ENCODE measurements at places on chromosomes 12 and 14. TPM values are rescaled to one million over a fixed set of nuclear protein-coding genes. Genes with fewer than 3 reads are reported as not detected.

SOCS4 gene
- 8.4 TPM for polyA plus RNA-seq

DNA sequence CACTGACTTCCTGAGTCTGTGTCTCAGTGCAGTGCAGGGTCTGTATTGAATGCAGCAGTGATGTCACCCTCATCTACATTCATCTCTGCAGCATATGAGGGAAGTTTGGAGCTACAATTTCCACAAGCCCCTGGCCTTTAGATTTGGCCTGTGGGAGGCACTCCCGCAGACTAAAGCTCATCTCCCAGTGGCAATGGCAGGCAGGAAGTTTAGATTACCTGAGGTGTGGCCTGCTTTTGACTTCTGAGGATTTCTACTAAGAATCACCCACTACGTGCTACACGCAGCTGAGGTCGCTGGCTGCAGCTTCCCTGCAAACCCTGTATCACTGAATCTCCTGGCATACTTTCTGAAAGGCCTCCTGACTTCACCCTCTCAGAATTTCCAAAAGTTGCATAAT, 202.2 kb upstream of the PRKD1 start:
- DNase-seq, result peak; percentile 10

LHX5 gene
- not detected for polyA plus RNA-seq

NKX2-1 gene
- polyA plus RNA-seq, result not detected

GRCh38 chr12:57890191-57891115, 43.9 kb upstream of the CTDSP2 start:
- DNase-seq, result no peak

CLEC14A gene
- 0.49 TPM for polyA plus RNA-seq

DNA sequence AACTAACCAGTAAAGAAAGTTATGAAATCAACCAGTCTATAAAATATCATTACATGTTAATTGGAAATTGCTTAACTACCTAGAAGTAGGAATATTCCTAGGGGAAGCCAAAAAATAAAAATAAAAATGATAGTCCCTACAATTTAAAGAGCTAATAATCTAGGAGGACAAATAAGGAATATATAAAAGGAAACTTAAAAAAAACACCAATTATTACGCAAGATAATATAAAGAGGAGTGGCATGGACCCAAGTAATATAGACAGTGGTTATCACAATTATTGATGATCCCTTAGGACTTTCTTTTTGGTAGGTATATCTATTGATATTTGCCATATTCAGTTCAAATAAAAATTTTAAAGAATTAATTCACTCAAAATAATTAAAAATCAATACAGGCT, 498.7 kb downstream of the SOX5 start:
- DNase-seq, result no peak

ACRBP gene
- polyA plus RNA-seq, result 7.0 TPM

DNA sequence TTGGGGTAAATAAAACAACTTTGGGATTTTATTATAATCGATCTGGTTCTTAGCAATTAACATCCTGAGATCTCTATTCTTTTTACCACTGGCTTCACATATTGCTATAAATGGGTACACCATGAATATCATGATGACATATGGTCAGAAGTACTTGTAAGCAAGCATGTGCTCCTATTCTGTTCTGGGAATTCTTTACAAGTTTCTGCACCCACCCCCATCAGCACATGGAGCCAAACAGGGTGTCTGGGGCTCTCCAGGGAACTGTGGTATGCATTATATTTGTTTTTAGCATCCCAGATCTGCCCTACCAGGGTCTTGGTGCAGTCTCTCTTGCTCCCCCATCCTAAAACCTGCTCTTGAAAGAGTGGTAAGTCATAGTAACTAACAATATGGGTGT, 31.3 kb downstream of the DMAC2L start:
- no peak for DNase-seq

DNA sequence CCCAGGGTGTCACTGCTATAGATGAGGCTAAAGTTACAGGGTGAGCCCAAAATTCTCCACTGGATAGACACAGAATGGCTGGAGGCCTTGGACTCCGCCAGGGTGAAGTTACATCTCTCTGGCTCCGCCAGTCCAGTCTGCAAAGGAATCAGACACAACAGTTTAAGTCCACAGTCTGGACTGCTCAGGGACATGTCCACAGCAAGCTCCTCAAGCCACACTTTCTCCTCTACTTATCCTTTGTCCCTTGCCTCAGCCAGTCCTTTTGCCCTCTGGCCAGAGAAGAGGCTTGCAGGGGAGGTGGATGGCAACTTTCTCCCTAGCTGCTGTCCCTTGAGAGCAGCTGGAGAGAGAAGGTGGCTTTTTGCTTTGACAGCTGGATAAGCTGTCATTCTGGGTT, 28.0 kb downstream of the PTPRB start:
- DNase-seq, result peak; percentile 7

GUCY2C gene
- 0.07 TPM for polyA plus RNA-seq

DNA sequence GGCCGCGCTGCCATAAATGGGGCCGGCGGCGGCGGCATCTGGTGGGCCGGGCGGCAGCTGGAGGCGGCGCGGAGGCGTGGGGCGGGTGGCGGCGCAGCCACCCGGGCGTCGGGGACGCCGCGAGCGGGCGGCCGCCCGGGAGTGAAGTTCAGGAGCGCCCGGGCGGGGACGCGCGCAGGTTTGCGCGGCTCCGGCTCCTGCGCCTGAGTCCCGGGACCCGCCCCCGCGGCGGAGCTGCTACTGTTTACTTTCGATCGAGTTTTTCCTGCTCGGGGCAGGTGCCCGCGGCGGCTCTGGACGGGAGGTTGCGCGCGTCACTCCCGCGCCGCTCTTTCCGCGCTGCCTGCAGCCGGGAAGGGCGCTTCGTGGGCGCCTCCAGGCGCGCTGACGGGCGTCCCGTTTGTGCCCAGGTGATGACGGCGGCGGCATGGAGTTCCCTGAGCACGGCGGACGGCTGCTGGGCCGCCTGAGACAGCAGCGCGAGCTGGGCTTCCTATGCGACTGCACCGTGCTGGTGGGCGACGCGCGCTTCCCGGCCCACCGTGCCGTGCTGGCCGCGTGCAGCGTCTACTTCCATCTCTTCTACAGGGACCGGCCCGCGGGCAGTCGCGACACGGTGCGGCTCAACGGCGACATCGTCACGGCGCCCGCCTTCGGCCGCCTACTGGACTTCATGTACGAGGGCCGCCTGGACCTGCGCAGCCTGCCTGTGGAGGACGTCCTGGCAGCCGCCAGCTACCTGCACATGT, at the start of gene ZBTB42:
TSS of gene ZBTB42 (plus strand) at position 331 of the 749 bp plus-strand sequence. CDS start at position 428, 97 bp downstream.
- DNase-seq, result peak; percentile 54

GRCh38 chr12:80553316-80553715, 109.3 kb downstream of the PTPRQ start:
- DNase-seq, result no peak

CHGA gene
- 0.31 TPM for polyA plus RNA-seq

DNA sequence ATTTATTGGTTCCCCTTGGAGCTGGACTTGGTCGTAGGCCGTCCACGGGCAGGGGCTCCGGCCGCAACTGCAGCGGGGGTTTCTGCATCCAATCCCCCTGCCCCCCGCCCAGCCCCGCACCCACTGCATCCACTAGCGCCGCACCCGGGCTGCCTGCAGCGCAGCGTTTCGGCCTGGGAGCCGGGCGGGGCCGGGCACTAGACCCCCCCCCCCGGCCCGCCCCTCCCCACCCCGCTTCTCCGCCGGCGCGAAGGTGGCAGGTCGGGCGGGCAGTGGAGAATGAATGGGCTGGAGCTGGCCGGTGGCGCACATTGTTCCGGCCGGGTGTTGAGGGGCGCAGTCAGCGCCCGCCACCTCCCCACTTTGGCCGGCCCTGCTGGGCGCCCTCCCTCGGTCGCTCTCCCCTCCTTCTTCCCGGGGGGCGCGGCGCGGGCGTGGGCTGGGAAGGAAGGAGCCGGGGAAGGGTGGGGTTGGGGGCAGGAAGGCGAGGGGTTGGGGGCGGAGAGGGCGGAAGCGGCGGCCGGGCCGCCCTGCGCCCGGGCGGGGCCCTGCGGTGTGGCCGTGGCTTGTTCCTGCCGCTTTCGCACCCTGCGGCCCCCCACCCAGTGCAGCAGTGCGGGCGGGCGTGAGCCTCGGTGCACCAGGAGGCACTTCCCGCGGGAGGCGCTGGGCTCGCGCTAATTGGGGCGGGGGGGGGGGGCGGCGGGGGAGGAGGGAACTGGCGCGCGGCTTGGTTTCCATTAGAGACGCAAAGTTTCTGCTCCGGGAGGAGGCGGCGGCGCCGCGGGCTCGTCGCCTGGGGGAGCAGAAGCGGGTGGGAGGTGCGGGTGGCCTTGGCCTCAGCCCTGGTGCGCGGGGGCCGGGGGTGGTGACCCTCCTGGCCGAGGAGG, 841 bp downstream of the CALM1 start:
- DNase-seq, result peak; percentile 45

- DNase-seq, result no peak
Measured at GRCh38 chr14:98210045-98210672, 1061.8 kb downstream of the BCL11B start.

GRCh38 chr12:67664171-67664570, 15.6 kb downstream of the DYRK2 start:
- DNase-seq, result no peak

DNA sequence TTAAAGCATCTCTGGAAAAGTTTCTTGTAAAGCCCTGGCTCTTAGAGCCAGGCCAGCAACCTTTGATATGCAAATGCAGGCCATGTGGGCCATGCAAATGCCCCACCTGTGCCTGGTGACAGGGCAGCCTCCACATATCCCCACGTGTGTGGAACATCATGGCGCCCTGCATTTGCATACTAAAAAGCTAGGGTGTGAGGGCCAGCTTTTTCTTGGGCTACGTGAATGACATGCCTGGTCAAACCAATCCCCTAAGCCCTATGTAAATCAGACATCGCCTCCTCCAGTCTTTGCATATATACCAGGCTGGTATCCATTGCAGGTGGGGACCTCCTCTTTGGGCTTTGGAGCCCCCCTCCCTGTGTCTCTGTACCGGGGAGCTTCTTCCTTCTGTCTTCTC, 6.4 kb downstream of the CSRP2 start:
- no peak for DNase-seq

AKAP3 gene
- 5.0 TPM for polyA plus RNA-seq

DNA sequence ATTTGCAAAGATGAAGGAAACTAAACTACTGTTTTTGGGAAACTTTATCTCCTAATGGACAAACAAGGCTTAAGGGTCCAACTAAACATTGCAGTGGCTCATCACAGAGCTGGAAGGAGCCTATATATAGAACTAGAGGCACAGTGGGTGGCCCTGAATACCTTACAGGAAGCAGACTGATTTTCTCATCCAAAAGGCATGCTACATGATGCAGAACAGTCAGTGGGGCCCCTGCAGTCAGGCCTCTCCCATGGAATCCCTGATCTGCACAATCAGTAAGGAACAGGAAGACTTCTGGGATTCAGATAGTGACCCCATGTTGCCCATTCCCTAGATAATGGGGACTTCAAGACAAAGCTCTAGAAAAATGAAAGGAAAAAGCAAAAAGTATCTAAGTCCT, 1.9 kb upstream of the LLPH start:
- DNase-seq, result peak; percentile 77

GRCh38 chr12:19107750-19108149, 21.8 kb upstream of the PLEKHA5 start:
- DNase-seq, result no peak

DNA sequence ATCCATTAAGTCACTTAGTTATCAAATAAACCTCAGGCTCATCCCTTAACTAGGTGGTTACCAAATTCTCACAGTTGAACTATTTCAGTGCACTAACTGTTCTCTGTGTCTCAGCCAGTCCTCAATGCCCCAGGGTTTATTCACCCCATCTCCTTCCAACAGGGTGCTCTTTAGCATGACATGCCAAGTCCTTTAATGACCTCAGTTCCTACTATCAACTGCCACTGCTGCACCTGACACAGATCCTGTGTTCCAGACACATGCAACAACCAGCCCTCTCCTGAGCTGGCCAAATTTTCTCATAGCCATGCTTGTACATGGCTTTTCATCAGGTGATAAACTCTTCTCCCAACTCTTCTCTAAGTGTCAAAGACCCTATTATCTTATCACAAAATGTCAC, 80.0 kb downstream of the ATXN2 start:
- no peak for DNase-seq

HOXC11 gene
- not detected for polyA plus RNA-seq

GRCh38 chr14:64951724-64952123, 9.2 kb upstream of the GPX2 start:
- DNase-seq, result no peak

DNA sequence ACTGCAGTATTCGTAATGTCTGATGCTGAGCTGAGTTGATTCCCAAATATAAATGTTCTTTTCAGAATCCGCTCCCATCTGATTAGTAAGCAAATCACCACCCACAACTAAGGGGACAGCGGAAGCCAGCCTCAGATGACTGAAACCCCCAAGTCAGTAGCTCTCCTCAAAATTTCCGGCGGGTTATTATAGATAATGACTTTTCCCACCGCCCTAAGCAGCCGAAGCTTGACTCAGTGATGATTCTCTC, 469 bp upstream of the LRFN5 start:
- no peak for DNase-seq

GRCh38 chr12:5650829-5651461, 219.0 kb downstream of the NTF3 start:
- DNase-seq, result no peak

NAV3 gene
- 1.2 TPM for polyA plus RNA-seq

DNA sequence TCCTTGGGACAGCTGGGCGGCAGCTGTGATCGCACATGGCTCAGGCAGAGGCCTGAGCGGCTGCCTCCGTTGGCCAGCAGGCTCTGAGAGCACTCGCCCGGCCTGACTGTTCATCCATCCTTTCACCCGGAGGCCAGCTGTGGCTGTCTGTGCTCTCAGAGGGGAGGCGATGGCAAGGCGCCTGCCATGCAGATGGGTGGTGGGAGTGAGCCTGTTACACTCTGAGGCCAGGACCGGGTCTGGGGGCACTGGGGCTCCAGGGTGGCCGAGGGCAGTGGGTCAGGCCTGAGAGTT, 292.3 kb downstream of the TMEM121 start:
- no peak for DNase-seq

- DNase-seq, result peak; percentile 38
Measured at GRCh38 chr14:56195704-56196103, 77.5 kb downstream of the PELI2 start.

DNA sequence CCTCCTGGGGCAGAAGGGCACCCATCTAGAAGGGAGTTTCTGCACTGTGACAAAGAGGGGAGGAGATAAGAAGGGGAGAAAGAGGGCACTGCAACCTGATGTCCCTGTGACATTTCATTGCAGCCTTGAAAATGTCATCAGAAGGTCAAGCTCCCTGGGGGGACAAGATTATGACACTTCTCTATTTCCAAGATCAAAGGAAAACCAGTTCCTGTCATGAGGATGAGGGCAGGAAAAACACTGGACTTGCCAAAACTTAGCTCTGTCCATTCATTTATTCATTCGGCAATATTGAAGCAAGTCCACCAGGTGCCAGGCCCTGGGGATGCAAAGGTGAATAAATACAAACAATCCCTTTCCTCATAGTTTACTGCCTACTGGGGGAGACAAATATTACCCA, 138.4 kb upstream of the CDKN3 start:
- no peak for DNase-seq

- DNase-seq, result no peak
Measured at GRCh38 chr14:93299866-93300265, 33.0 kb downstream of the BTBD7 start.

- no peak for DNase-seq
Measured at GRCh38 chr14:23301969-23302289, 730 bp downstream of the PPP1R3E start.

Measured in cardiac muscle cell (in vitro differentiated cells and primary cell).